Kidney glomerular epithelial cell (primary cell): ENCODE measurements at places on chromosomes 4 and X.
A peak's percentile ranks its signal among the peaks of the same experiment; 100 is the strongest.

- no peak for DNase-seq
Observed at GRCh38 chr4:26319949-26320537, 771 bp upstream of the RBPJ start.

DNA sequence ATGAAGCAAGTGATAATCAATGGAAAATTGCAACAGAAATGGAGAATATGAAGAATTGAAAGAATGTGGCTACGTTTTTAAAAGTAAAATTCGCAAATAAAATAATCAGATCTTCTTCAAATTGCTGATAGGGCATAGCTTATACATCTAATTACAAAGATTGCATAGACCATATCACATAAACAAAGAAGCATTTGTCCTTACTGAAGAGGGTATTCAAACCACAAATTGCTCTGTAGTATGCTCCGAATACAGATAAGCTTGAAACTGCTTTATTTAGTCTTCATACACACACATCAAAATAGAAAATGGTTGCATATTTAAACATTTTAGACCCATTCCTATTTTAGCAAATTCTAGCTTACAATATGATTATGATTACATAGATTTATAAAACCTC, 206.7 kb upstream of the SLIT2 start:
- DNase-seq, result no peak

DNA sequence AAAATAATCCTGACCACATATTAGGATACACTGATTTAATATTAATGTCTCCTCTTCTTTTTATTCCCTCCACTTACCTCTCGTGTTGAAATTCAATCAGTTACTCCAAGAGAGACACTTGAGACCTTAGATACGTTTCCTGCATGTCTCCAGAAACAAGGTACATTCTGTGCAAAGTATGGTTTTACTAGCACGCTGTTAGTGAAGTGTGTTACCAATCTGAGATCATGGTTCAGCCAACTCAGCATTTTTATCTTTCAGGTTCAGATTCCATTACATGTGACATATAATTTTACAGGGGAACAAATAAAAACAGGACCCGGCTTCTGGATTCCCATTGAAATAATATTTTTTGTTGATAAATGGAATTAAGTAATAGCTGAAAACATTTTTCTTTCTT, 32.2 kb downstream of the PDLIM5 start:
- no peak for DNase-seq

- DNase-seq, result peak; percentile 97
Observed at GRCh38 chr4:152983774-152984411, 47.8 kb downstream of the FHDC1 start.

DNA sequence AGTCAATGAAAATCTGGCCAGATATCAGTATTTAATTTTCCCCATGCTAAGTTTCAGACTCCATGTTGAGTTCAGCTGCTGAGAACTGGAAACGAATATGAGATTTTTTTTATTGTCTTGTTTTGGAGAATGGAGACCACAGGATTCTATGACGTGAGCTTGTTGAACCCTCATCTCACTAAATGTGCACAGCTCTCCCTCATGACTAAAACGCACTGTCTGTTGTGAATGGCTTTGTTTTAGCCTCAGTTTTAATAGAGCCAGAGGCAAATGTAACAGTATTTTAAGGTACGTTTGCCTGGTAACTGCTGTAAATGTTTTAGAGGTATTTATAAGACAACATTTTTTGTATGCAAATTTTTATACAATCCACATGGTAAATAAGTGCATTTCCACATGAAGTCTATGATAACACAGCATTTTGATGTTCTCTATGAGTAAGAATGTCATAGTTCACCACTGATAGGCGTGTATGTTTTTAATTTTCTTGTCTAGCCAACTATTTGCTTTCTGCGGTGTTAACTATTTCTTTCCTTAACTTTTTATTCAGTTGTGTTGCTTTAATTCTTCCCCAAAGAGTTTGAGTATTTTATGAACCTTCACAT, 1159.3 kb upstream of the TENM3 start:
- DNase-seq, result no peak

- no peak for DNase-seq
Observed at GRCh38 chrX:134692233-134692632, 34.0 kb upstream of the PLAC1 start.

DNA sequence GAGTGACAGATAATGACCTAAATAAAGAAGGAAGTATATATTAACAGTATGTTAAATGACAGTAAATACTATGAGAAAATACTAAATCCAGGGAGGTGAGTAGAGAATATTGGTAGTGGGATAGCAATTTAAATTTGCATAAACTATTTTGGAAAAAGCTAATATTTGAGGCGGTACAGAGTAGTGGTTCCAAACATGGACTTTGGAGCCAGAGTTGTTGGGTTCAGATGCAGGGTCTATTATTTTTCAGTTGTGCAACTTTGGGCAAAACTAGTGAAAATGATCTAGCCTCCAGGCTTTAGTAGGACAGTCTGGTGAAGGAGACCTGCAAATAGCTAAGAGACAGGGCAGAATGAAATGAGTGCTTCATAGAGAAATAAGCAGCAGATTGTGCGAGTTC, 84.8 kb upstream of the SOX3 start:
- no peak for DNase-seq

GRCh38 chr4:122766950-122767349, 34.4 kb downstream of the BBS12 start:
- no peak for DNase-seq

DNA sequence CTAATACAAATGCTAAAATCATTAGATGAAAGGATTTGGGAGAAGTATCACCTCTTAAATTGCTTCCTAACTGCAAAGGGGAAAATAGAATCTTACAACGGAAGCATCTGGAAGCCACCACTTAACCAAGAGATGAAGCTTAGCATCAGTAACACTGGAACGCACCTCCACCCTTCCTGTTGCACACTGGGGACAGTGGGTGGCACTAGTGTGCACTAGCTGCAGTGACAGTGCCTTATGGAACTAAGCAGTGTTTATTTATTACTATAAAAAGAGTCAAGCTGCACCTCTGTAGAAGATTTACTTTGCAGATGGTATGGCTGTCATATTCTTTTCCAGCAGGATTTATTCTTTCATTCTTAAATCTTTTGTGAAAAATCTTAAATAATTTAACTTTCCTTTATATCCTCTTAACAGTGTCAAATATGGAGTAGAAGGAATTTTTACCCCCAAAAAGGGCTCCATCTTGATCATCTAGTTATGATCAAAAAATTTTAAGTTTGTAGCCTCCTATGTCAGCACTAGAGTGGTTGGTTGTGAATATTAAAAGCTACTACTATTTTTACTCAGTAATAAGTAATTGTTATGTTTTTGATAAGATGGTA, 76.7 kb downstream of the SCD5 start:
- no peak for DNase-seq

- peak; percentile 20 for DNase-seq
Observed at GRCh38 chr4:16075061-16075460, 8.8 kb downstream of the PROM1 start.

GRCh38 chrX:17024886-17025285, 78.4 kb downstream of the REPS2 start:
- DNase-seq, result peak; percentile 46

- DNase-seq, result no peak
Observed at GRCh38 chrX:12709047-12709446, 82.2 kb upstream of the PRPS2 start.

DNA sequence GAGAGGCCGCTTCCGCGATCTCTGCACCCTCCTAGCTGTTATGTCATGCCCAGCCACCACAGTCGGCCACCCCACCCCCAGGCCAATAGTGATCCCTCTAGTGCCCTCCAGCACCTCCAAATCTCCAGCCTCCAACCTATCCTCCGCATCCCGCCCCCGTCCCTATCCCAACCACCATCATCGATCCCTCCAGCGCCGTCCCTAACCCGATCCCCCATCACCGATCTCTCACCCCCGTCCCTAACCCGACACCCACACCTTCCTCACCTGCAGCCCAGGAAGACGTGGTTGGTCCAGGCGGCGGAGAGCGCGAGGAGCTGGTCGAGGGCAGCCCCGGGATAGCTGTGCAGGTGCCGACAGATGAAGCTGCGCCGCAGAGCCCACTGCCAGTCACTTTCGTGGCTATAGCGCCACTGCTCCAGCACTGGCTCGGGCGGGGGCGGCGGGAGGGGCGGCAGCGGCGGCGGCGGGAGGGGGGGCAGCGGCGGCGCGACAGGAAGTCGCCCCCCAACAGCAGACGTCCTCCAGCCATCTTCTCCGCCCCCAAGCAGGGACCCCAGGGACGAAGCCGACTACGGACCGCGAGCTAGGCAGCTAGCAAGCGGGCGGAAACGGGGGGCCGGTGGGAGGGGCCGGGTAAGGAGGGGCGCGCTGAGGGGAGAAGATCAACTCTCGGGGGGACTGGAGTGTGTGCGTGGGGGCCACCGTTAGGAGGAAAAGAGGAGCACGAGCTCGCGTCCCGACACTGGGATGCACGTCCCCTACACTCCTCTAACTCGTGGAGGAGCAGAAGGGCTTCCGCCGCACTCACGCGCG, 552 bp downstream of the NKRF start:
- no peak for DNase-seq

DNA sequence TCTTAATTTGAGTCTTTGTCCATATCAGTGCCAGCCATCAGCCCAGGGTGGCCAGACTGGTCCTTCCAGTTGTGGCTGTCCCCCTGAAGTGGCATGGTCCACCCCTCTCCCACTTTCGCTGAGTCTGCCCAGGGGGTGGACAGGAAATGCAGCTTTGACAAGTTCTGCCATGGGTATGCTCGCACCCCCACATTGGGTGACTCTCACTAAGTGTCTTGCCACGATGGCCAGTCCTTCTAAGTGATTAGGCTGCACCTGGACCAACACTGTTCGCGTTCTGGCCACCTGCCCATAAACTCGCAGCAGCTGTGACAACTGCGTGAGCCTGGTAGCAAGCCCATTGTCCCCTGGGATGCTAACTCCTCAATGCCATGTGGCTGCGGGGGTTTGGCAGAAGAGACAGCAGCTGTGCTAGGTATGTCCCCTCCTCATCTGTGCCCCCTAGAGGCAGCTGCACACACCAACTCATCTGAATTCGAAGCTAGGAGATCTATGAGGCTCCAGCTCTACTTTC, 10.0 kb upstream of the LNX1 start:
- no peak for DNase-seq

- no peak for DNase-seq
Observed at GRCh38 chr4:80340036-80340435, 4.5 kb downstream of the CFAP299 start.

DNA sequence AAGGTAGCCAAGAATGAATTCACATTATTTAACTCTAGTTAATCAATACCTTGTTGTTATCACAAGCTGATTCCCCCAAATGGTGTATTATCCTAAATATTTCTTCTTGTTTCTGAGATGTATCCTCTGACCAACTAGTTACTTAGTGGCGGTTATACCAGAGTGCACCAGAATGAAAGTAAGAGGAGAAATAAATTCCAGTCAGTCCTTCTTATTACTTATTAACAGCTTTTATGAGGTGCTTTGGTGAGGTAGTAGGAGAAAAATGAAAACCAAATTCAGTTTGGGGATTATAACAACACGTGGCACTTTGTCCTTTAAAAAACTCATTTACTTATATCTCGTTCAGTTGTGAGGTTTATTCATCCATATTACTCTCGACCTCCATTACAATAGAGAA, 101.9 kb downstream of the AMMECR1 start:
- peak; percentile 87 for DNase-seq

GRCh38 chrX:146036000-146036399, 218.4 kb downstream of the SLITRK2 start:
- no peak for DNase-seq
